ENCODE measurements at places on chromosomes 7 and 10.
A peak's percentile ranks its signal among the peaks of the same experiment; 100 is the strongest.

DNA sequence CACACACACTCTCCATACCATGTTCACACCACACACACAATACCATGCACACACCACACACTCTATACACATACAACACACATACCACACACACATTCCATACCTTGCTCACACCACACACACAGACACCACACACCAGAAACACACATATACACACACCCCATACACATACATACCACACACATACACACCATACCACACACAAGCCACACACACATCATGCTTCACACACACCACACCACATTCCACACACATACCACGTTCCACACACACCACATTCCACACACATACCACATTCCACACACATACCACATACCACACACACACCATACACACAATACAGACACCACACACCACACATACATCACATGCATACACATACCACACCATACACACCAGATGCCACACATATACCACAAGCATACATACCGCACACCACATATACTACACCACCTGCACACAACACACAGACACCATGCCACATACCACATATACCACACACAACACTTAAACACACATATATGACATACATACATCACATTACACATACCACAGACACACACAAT, 282.7 kb downstream of the POU6F2 start:
- DNase-seq: no peak

DNA sequence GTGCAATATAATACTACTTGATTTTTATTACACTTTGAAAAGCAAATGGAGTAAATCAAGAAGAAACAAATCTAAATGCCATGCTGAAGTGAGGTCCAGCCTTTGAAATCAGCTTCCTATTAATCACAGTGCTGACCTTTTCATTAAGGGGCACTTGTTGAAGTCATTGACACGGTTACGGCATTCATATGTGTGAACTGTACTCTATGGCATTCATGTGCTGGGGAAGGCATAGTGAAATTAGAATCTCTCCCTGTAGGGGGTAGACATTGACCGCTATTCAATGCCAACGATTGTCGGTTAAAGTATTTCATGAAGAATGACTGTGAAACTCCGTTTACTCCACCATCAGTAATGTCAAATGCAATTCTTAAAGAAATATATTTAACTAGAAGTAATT, 296.1 kb upstream of the SEMA3A start:
- DNase-seq: no peak

GRCh38 chr10:48551861-48552591, 52.8 kb downstream of the ARHGAP22 start:
- DNase-seq: peak; percentile 43

GRCh38 chr10:132158823-132159222, 27.9 kb upstream of the DPYSL4 start:
- DNase-seq: peak; percentile 23

DNA sequence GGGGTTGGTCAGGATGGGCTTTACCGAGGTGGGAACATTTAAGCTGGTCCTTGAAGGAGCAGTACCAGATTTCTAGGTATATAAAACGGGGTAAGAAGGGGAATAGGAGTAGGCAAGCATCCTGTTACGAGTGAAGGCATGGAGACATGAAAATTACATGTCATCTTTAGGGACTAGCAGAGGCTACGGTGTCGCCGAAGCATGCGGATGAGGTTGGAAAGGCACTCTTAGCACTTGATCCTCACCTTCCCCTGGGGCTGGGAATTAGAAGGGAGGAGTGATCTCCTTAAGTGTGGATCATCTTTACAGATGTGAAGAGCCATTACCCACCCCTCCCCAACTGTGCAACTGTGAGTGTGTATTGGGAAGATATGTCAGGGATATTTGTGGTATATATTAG, 13.8 kb upstream of the ZRANB1 start:
- no peak for DNase-seq

DNA sequence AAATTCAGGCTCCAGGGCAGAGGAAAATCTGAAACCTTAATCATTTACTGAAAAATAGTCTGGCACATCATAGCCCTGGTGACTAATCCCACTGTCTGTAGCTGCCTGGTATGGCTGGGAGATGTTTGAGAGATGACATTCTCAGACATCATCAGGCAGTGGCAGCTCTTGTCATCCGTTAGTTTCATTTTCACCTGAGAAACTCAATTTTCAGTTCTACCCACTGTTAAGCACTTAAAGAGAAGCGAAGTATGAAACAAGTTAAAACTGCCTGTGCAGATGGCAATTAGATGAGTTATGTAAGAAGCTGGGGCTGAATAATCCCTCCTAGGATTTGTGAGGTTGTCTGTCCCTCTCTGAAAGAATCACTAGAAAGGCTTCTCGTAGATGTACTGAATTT, 150.2 kb downstream of the NSUN6 start:
- DNase-seq: peak; percentile 27

- DNase-seq: no peak
These were observed 80.0 kb downstream of the C7orf25 start for GRCh38 chr7:42831718-42832522.

- DNase-seq: no peak
These were observed 196.5 kb downstream of the PHF14 start for GRCh38 chr7:11170175-11170574.

GRCh38 chr10:80454513-80455460, 677 bp downstream of the TSPAN14 start:
- DNase-seq: peak; percentile 48

DNA sequence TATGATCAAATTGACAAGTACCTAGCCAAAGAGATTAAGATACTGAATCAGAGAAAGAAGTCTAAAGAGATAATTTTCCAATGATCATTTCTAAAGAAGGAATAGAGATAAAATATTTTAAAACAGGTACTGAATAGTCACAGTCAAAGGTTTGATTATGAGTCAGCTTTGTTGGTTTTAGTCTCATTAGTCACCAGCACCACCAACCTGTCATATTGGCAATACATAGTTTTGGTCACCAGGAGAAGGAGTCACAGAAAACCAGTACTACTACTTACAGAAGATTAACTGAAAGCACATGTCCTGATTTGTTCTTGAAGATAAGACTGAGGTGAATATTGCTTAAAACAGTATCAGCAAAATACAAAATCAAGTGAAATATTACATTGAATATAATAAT, 34.6 kb downstream of the ZEB1 start:
- DNase-seq: peak; percentile 84

DNA sequence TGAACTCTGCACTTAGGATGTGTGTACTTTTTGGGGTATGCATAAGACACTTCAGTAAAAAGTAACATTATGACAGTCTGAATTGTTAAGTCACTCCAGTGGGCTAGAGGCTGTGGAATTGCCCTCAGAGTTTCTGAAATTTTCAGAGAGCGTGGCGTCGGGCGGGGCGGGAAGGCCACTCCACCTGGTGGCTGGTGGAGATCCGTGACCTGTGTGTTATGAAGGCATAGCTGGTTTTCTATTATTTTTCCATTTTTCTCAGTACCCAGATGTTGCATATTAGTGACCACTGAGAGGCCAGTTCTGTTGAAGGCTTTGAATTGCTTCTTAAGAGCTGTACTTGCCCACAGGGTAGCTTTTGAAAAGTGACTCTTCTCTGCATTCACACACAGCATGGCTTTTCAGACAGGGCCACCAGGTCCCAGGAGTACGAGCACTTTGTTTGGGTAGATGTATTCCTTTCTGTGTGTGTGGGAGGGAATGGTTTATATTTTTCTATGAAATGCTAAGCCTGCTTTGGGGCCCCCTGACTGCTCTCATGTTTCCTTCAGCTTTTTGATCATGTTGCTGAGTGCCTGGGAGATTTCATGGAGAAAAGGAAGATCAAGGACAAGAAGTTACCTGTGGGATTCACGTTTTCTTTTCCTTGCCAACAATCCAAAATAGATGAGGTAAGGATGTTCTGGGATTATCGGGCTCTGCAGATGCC, 52.3 kb downstream of the TACR2 start:
- DNase-seq: no peak

GRCh38 chr7:71339924-71340323, 208.0 kb downstream of the GALNT17 start:
- DNase-seq: no peak

DNA sequence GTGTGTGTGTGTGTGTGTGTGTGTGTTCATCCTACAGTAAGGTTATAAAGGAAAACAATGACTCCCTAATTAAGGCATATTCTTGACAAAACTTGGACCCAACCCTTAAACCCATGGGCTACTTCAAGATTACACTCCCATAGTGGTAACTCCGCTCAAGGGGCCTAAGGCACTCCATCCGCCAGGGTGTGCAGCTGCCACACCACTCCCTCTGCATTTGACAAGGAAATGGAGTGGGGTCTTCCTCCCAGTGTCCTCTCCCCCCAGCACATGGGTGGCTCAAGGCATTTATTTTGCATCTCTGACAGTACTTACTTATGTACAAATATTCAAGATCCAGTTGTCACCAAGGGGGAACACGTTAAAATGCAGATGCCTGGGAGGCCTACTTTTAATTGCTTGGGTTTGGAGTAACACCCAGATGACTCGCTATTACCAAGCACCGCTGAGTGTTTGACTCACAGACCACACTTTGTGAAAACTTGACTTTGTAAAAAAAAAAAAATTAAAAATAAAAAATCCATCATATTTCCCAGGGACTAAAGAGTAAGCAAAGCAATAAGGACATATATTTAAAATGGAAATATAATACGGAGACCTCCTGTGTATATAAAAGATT, 53.0 kb upstream of the AGR3 start:
- DNase-seq: peak; percentile 23

- DNase-seq: no peak
These were observed 497 bp upstream of the RAB11FIP2 start for GRCh38 chr10:118047157-118047719.

DNA sequence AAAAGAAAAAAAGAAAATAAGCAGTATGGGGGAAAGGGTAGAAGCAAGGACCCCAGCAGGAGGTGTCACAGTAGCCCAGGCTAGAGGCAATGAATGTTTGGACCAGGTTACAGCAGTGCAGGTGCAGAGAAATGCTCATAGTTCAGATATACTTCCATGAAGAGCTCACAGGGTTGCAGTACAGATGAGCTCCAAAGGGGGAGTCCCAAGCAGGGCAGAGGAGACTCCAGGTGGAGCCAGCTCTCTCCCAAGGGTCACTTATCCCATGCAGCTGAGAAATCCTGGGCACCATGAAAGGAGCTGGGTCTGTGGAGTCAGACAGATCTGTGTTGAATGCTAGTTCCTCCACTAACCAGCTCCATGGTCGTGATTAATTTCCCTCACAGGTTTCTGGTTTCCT, 174.9 kb downstream of the C7orf25 start:
- DNase-seq: no peak

GRCh38 chr7:31410265-31410664, 69.7 kb upstream of the NEUROD6 start:
- DNase-seq: no peak

- DNase-seq: no peak
These were observed 44.0 kb downstream of the CCDC7 start for GRCh38 chr10:32489901-32490300.

DNA sequence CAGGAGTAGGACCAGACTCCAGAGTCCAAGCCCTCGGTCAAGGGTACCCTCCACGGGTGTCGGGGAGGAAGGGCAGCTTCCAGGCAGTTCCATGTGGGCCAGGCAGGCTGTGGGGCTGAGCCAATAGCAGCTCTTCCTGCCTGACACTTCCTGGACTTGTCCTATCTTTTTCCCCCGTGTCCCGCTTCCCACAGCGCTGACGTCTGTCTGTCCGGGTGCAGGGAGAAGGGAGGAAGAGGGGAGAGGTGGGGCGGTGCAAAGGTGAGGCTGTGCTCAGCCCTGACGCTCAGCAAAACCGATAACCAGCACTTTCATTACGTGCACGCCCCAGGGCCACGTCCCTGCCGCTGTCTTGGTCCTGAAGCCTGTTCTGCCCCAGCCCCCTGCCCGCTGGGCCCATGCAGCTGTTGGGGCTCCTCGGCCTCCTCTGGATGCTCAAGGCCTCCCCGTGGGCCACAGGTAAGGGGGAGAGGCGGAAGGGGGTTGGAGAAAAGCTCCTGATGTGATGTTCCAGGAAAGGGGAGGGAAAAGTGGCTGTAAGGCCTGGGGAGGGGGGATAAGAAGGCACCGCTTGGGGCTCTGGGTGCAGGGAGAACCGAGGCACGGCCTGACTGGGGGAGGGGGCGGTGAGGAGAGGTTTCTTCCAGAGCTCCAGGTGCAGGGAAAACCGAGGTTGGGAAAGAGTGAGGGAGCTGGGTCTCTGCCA, at the start of gene MUC3A:
Gene MUC3A, plus strand, starts transcription at position 308 of the 706 bp plus-strand sequence. Its CDS starts 91 bp downstream, at position 399.
- no peak for DNase-seq

DNA sequence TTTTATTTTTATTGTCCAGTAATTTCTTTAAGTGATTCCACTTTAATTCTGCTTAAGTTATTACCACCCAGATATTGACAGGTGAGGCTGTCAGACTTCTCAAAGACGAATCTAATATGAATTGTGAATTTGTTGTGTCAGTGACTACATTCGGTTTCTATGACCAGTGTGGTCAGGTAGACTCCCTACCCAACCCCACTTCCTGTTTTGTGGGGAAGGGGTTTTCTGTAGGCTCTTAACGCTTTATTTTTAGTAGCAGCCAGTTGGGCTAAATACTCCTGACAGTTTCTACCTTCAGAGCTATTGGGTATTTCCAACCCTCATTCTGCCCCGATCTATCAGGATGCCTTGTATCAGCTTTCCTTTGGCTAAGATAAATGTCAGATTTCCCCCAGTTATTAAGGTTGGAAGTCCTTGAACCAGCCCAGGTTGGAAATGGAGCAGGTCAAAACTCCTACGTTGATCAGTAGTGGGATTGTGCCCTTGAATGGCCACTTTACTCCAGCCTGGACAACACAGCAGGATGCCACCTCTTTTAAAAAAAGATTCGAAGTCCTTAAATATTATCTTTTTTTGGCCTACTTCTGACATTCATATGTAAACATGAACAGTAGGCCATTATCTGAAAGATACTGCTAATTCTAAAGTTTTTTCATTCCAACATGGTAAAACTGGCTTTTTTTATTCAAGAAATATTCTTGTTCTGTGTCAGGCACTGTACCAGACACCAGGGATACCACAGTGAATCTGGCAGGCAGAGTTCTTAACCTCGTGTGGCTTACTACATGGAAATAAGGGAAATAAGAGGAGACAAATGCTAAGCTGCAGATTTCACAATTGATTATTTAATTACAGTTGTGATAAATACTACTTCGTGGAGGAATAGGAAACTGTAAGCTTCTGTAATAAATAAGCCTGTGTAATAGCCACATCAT, 133.3 kb upstream of the SAMD8 start:
- peak; percentile 75 for DNase-seq

- peak; percentile 33 for DNase-seq
These were observed 936 bp downstream of the IGF2BP3 start for GRCh38 chr7:23469150-23469960.

- peak; percentile 58 for DNase-seq
These were observed 780 bp downstream of the ALDH18A1 start for GRCh38 chr10:95655571-95656290.

- no peak for DNase-seq
These were observed 210.1 kb downstream of the KIAA1217 start for GRCh38 chr10:24419066-24419465.

DNA sequence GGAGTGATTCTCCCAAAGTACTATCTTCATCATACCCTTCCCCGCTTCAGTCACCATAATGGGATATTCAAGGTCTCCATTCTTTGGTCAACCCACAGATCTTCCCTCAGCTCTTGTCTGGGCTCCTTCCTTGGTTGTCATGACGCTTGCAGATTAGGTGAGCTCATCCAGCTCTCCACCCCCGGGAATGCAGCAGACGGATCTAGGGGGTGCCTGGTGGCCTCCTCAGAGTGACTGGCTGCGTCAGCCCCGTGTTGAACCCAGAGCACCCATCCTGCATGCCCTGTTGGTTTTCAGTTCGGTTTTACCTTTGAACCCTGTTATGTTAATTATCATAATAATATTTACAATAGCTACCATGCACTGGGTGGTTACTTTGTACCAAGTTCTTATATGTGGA, 6.4 kb downstream of the NEURL1 start:
- DNase-seq: no peak

GRCh38 chr7:108049962-108050361, 47.0 kb upstream of the LAMB1 start:
- no peak for DNase-seq

All from activated CD4-positive, alpha-beta T cell treated with anti-CD3 and anti-CD28 coated beads, Interleukin-2, Interleukin-6, amounts not matched to agents 100 ng/mL and 50 ng/mL, durations not matched to agents 16 hours and 8 hours (primary cell).